ENCODE measurements at places on chromosomes 1 and 21. TPM values are rescaled to one million over a fixed set of nuclear protein-coding genes. Genes with fewer than 3 reads are reported as not detected.

- no peak for DNase-seq
Observed at GRCh38 chr1:215958841-215959240, 391.7 kb downstream of the KCTD3 start.

DNA sequence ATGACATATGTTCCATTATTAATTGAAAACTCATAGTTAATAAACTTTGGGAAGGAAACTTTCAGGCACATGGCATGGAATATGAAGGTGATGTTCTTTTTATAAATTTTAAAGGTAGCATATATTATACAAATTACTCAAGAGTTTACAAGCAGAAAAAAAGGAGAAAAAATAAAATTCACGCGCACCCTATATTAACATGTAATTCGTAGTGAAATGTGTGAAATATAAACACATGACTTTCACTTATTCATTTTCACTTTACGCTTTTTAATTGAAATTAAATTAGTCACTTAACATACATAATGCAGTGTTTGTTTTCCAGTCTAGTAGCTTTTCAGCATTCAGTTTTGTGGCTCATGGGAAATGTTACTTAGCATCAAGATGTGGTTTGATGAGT is 27.4 kb upstream of the SCYL3 start:
- DNase-seq, result no peak

Gene DSCAM
- total RNA-seq, result 0.36 TPM

DNA sequence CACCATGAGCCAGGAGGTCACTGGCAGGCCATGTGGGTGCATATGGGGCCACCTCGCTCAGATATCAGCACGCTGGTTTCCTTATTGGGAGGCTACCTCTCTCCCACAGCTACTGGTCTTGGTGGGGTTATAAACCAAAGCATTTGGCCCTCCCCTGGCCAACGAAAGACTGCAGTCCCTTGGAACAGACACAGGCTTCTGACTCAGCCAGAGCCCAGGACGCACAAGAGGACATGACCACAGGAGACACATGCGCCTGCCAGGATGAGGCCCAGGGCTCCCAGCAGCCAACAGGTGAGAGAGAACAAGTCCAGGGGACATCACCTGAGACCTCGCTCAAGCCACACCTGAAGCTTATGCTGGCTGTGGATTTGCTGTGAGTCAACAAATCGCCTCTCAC is 13.8 kb downstream of the NPHP4 start:
- DNase-seq, result peak; percentile 28

GRCh38 chr1:29365906-29366670 is 129.8 kb downstream of the PTPRU start:
- DNase-seq, result no peak

- DNase-seq, result no peak
Observed at GRCh38 chr1:240635466-240636256, 23.7 kb upstream of the GREM2 start.

- DNase-seq, result no peak
Observed at GRCh38 chr1:182855911-182856310, 16.8 kb downstream of the DHX9 start.

- peak; percentile 25 for DNase-seq
Observed at GRCh38 chr1:205582046-205582445, 49.8 kb downstream of the ELK4 start.

Gene CELA2A
- total RNA-seq, result 0.94 TPM

DNA sequence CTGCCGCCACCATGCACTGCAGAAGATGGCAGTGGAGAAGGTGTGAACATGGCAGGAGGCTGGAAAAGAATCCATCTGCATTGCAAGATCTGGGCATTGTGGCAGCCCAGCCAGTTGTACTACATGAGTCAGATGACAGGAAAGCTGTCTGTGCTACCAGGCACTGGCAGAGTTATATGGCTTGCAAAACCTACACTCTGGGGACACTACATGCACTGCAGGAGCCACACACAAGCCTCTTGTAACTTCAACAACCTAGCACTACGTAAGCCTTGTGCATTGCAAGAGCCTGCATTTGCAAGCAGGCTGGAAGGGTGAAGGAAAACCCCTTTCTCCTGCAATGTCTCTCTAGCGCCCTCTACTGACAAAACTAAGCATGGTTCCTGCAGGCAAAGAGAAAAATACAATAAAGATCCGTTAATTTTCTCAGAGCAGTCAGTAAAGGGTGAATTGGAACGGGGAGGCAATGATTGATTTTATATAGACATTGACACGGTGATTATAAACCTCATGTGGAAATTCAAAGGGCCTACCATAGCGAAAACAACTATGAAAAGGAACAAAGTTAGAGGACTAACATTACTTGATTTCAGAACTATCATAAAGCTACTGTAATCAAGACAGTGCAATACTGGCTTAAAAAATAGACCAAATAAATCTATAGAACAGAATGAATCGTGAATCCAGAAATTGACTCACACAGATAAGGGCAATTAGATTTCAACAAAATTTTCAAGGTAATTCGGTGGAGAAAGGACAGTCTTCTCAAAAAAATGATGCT is 26.2 kb upstream of the DYNLT5 start:
- no peak for DNase-seq

GRCh38 chr1:111214884-111215283 is 12.6 kb upstream of the CHI3L2 start:
- DNase-seq, result no peak

DNA sequence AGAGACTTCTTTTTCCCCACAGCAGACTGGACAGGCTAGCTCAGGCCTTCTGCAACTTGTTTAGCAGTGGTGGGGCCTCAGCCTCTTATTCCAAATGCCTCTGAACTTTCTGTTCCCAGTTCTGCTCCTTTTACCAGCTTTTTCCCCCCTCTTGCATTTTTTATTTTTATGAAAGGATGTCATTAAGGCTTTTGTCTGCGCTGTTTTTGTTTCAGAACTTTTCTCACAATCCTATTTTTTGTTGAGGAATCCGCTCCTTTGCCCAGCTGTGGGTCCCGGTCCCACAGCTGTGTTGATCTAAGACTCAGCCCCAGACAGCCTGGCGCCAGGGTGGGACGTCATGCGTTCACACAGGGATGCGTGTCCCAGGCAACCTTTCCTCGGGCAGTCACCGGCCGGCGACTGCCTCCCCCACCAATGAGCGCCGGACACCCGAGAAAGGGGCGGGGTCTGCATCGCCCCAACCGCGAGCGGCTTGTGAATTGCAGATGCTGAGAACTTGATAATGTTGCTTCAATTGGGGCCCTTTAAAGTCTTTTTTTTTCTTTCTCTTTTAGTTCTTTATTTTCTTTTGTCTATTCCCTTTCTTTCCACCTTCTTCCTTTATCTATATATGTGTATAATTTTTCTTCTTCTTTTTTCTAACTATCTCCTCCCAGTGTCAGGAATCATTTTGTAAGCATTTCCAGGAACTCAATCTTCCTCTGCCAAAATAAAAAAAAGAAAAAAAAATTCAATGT is 3.0 kb upstream of the ID3 start:
- DNase-seq, result peak; percentile 97

DNA sequence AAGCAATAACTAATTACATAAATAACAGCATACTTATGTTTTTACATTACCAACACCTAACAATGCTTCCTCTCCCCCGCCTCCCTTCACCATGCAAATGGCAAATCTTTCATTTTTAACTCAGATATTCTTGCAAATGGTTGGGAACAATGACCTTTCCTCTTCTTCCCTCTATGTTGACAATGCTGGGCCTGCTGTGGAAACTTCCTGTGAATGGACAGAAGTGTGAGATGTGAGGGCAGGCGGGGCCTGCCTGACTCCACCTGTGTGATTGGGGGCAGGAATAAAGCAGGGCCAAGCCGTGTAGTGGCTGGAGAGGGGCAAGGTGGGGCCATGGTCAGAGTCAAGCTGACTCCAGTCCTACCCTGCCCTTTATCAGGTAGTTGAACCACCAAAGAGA is 289.6 kb downstream of the RPS6KC1 start:
- DNase-seq, result no peak

DNA sequence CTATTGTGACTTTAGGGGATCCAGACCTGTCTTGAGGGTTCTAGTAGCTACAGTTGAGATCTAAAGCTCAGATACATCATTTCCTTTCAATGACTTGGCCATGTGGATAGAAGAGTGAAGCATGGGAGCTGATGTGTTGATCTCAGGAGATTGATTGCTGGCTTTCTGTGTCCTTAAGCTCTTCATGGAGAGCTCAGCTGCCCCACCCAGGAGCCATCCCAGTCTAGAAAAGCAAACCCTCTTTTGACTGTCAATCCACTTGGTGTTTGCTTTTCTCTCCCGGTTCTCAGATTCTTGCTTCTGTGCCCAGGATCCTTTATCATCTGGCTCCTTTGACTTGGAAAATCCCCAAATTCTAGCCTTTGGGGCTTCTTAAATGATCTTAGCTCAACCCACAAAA is 87.2 kb downstream of the ATP1A1 start:
- no peak for DNase-seq

- DNase-seq, result no peak
Observed at GRCh38 chr1:213600879-213601278, 386.9 kb upstream of the PROX1 start.

DNA sequence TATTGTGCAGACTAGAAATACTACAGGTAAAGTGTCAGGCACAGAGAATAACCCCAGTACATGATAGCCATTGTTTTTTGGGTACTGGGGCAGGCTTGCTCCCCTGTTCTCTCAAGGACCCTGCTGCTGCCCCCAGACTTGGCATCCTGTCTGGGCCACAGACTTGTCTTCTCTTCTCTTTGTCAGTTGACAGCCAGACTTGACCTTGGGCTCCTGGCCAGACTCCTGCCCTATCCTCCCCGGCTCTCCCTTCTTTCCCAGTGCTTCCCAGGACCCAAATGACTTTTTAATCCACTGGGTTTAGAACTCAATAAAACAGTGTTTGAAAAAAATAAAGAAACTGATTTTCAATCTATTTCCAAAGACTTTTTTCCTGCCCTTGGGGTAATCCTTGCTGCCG is 43.2 kb downstream of the ZSCAN20 start:
- DNase-seq, result no peak

Gene AADACL4
- not detected for total RNA-seq

DNA sequence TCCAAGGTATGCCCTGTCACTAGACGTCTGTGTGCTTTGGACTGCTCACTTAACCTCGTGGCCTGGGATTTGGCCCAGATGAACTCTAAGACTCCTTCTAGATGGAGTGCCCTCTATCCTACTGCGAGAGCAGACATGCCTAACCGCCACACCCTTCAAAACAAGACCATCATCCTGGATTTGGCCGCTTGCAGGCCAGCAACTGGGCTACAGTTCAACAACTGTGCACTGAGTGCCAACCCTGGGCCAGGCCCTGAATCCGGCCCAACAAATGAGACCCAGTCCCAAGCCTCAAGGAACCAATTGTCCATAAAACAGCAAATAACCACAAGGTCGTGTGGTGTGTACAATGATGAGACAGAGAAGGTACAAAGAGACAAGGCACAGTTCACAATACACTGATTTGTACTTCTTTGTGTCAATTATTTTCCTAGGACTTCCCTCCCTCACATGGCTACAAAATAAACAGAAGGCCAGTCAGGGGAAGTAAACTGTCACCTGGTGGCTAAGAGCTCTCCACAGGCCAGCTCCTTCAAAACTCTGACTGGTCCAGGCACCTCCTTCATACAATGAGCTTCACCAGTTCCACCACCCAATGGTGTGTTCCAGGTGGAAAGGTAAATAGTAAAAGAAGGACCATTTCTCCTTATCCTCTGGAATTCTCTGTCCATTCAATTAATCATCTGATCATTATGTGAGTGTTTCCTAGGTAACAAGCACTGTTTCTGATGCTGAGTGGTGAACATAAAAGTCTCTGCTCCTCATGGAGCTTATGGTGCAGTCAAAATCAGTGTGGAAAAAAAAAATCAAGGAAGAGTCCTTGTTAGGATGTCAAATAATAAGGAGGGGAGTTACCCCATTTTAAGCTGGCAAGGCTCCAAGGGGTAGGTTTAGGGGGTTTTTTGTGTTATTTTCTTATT is 60.4 kb downstream of the CAPZB start:
- no peak for DNase-seq

DNA sequence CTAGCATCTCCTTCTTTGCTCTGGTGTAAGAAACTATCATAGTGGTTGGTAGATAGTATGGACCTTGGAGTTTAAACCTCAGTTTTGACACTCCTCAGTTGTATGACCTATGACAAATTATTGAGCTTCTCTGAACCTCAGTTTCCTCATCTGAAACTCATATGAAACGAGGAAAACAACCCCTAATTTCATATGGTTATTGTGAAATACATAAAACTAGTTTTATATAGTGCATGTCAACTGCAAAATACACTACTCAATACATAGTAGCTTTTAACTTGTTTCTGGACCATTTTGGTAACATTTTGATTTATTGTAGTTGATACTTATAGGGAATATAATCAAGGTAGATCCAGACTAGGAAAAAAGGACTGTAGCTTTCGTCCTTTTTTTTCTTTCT is 32.9 kb downstream of the CLIC4 start:
- no peak for DNase-seq

DNA sequence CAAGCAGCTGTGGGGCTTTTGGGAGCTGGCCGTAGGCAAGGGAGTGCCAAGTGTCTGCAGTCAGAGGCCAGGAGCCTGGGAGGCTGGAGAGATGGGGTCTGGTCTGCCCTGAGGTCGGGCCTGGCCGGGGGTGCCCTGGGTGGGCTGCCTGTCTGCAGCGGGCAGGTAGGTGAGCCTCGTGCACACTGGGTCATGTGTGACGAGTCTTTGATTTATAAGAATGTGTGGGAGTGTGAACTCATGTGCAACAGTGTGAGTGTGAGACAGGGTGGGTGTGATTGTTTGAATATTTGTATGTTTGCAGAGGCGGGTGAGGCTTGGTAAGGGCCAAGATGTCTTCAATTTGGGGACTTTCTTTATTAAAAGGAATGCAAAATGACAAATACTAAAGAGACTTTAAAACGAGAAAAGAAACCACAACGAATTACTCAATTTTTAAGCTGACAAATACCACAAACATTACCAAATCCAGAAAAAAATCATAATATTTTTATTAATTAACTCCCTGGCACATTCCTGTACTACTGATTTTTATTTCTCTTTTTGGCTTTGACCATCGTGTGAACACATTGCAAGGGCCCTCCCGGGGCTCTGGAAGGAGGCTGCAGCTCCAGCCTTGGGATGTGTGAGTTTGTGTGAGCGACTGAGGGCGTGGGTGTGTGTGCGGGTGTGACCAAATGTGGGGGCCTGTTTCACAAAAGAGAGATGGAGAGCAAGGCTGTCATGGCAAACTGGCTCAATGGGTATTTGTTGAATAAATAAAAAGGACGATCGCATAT is 110.3 kb upstream of the WNT4 start:
- no peak for DNase-seq

GRCh38 chr1:113830039-113830438 is 17.8 kb upstream of the RSBN1 start:
- DNase-seq, result no peak

GRCh38 chr1:13513895-13514546 is at the start of gene LRRC38:
Gene LRRC38 (minus strand): TSS chr1:13514003. CDS start chr1:13513593, 410 bp downstream.
- no peak for DNase-seq

DNA sequence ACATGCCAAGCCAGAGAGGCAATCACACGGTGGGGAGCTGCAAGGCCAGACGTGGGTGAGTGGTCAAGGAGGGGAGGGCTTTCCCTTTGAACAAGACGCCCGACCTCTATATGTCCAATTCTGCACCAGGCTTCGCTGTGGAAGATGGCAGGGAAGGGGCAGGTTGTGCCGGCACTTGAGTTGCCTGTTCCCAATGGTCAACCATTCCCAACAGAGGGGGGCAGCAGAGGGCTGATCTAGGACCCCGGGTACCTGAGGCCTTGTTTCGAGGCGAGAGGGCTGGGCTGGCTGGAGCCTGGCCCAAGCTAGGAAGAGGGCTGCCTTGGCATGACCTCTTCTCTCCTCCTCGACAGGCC is 64.9 kb downstream of the TMEM53 start:
- DNase-seq, result peak; percentile 72

All from sciatic nerve (tissue), 2 donors.